Muscle of arm (tissue), 14 donors: ENCODE measurements at places on chromosomes 1 and 21. TPM values are rescaled to one million over a fixed set of nuclear protein-coding genes. Genes with fewer than 3 reads are reported as not detected.

The CFAP107 gene
- 0.62 TPM for polyA plus RNA-seq

The AZIN2 gene
- 3.3 TPM for polyA plus RNA-seq

The DNAJC28 gene
- 3.7 TPM for polyA plus RNA-seq

The HAX1 gene
- 59.0 TPM for polyA plus RNA-seq

The C2CD2 gene
- polyA plus RNA-seq, result 8.6 TPM

The FAM20B gene
- polyA plus RNA-seq, result 31.8 TPM

The CXADR gene
- polyA plus RNA-seq, result not detected

The MSTO1 gene
- polyA plus RNA-seq, result 38.7 TPM

The GNG12 gene
- 255 TPM for polyA plus RNA-seq

The KISS1 gene
- polyA plus RNA-seq, result 0.66 TPM

The TACSTD2 gene
- polyA plus RNA-seq, result 51.6 TPM

The BCL2L15 gene
- polyA plus RNA-seq, result not detected

The IQGAP3 gene
- 9.7 TPM for polyA plus RNA-seq

The CELA2A gene
- polyA plus RNA-seq, result 0.54 TPM

The GJC2 gene
- 1.6 TPM for polyA plus RNA-seq

The DEGS1 gene
- polyA plus RNA-seq, result 66.6 TPM

The LHX8 gene
- not detected for polyA plus RNA-seq

The IER5 gene
- polyA plus RNA-seq, result 5.9 TPM

The PCAT6 gene
- 3.1 TPM for polyA plus RNA-seq

The MX2 gene
- polyA plus RNA-seq, result 1.2 TPM

The RBM11 gene
- polyA plus RNA-seq, result not detected

The F3 gene
- 2.1 TPM for polyA plus RNA-seq

The MAN1C1 gene
- polyA plus RNA-seq, result 12.2 TPM

The OLFML2B gene
- 129 TPM for polyA plus RNA-seq

The LAMTOR2 gene
- 36.4 TPM for polyA plus RNA-seq

The VAMP4 gene
- not detected for polyA plus RNA-seq
